Astrocyte (in vitro differentiated cells and primary cell): ENCODE measurements at places on chromosomes 16 and 17. TPM values are rescaled to one million over a fixed set of nuclear protein-coding genes. Genes with fewer than 3 reads are reported as not detected.

- peak; percentile 14 for DNase-seq
Observed at GRCh38 chr17:17645961-17646360, 35.3 kb upstream of the RAI1 start.

DNA sequence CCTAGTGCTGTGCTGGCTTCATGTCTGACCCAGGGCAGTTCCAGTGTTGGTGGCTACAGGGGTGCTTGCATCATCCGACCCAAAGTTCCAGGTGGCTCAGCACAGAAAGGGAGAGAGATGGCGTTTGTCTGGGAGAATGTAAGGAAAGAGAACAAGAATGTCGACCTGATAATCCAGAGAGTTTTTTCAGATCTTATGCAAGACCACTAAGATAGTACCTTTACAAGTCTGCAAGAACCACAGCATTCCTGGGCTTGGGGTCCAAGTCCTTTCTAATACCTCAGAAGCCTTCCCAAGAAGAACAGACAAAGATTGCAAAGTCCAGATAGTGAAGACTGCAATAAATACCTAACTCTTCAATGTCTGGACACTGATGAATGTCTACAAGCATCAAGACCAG lies 363.0 kb upstream of the TOM1L1 start:
- DNase-seq, result no peak

Gene MILR1
- 0.91 and 1.9 TPM in 2 replicates for total RNA-seq

DNA sequence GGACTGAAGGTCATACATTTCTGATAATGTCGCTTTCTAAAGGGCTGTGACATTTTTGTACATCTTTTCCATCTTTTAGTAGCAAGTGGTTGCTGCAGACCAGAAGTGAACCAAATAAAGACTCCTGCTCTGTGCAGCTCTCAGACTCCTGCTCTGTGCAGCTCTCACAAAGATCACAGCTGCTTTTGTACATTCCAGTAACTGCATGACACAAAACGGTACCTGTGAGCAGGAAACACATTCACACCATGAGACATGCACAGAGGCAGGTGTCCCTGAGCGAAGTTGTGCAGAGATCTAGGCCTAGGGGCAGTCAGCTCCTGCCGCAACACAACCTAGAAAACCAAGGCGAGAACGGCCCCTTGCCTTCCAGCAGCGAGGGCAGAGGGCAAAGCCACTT lies 67.5 kb downstream of the KLHDC4 start:
- no peak for DNase-seq

GRCh38 chr17:80980397-80981061 lies 11.1 kb upstream of the CHMP6 start:
- DNase-seq, result peak; percentile 51

GRCh38 chr17:4301066-4301465 lies 37.3 kb upstream of the ANKFY1 start:
- no peak for DNase-seq

- no peak for DNase-seq
Observed at GRCh38 chr17:21525464-21526130, 149.4 kb downstream of the KCNJ12 start.

GRCh38 chr16:77282345-77282744 lies 83.1 kb downstream of the SYCE1L start:
- DNase-seq, result no peak

DNA sequence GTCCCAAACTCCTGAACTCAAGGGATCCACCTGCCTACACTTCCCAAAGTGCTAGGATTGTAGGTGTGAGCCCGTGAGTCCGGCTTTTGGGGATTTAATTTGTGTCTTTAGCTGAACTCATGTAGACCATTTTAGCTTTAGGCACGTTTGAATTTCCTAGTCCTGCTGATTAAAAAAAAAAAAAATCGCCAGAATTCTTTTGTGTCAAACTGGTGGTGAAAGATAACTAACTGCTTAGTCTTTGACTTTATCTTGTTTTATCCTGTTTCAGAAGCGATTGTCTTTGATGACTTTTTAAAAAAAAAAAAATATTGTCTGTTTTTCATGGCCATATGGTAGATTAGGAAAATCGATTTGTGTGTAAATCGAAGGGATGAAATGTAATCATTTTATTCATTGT lies 2.6 kb downstream of the RABEP1 start:
- DNase-seq, result no peak

- peak; percentile 72 for DNase-seq
Observed at GRCh38 chr16:50360033-50360778, 8.6 kb downstream of the BRD7 start.

GRCh38 chr16:24041834-24042631 lies 206.2 kb downstream of the PRKCB start:
- peak; percentile 14 for DNase-seq

DNA sequence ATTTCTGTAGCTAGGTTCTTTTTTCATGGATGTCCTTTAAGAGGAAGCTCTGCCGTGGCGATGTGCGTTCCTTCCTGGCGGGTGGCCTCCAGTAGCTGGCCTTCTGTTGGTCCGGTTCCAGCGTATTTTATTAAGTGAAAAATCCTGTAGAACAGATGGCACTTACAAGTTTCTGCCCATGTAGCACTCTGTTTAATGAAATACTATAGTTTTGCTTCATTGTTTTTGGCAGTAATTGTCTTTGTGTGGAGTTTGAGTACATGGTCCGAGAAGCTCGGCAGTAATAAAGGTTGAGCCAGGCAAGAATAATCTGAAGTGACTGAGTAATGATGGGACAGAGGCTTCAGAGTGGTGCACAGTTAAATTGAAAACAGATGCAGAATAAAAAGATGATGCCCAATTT lies 20.4 kb downstream of the USP10 start:
- DNase-seq, result no peak

DNA sequence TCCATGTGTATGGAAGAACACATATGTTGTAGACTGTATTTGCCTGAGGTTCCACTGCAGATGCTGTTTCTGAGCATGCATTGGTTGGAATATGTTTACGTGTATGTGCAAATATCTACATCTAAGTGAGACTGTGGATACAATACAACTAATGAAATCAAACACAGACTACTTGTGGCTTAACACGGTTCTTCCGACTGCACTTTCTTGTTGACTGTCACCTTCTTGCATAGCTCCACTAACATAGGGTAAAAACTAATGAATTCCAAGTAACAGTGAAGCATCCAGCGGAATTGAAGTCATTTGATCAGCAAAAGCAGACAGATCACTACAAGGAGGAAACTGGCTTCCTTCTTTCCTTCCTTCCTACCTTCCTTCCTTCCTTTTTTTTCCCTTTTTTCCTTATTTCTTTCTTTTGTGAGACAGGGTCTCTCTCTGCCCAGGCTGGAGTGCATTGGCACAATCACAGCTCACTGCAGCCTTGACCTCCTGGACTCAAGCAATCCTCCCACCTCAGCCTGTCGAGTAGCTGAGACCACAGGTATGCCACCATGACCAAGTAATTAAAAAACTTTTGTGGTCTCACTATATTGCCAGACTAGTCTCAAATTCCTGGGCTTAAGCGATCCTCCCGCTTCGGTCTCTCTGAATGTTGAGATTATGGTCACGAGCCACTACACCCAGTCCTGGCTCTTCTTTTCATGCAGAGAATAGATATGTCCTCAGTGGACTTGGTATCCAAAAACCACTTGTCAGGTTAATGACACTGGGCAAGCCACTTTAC lies 22.0 kb upstream of the CCL1 start:
- no peak for DNase-seq

GRCh38 chr16:85398688-85399582 lies 214.2 kb upstream of the GSE1 start:
- DNase-seq, result no peak

- no peak for DNase-seq
Observed at GRCh38 chr16:30923554-30924075, at the start of gene FBXL19. TSS of gene FBXL19 (plus strand) at chr16:30923572. CDS start at chr16:30925755, 2,183 bp downstream.

- peak; percentile 83 for DNase-seq
Observed at GRCh38 chr17:76353599-76354316, at the start of gene PRPSAP1. TSS of gene PRPSAP1 (minus strand) at chr17:76353916. CDS start at chr17:76353703, 213 bp downstream.

Gene DPEP1
- total RNA-seq, result 0.11 and 0.22 TPM in 2 replicates

DNA sequence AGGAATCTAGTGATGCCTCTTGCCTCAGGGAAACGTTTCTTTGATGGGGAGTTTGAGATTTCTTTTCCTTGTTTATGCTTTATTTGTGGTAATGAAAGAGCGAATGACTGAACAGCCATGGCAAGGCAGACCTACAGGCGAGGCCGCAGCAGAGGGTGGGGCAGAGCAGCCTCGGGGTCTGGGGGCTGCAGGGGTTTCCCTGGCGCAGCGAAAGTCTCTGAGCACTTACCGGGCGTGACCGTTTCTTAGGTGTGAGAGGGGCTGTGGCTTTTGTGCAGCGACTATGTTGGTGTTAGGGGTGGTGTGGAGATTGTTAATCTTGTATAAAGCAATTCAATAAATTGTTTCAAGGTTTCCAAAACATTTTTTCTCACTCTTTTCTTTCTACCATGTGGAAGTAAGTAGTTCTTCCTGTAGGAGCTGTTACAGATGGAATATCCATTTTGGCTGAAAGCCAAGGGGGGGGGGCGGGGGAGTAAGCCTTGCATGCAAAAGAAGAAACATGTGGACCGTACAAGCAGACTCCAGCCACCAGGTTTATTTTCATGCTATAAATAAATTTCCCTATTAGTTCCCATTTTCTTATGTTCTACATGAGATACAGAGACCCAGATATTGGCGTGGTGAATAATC lies 34.8 kb downstream of the UBN1 start:
- DNase-seq, result no peak

DNA sequence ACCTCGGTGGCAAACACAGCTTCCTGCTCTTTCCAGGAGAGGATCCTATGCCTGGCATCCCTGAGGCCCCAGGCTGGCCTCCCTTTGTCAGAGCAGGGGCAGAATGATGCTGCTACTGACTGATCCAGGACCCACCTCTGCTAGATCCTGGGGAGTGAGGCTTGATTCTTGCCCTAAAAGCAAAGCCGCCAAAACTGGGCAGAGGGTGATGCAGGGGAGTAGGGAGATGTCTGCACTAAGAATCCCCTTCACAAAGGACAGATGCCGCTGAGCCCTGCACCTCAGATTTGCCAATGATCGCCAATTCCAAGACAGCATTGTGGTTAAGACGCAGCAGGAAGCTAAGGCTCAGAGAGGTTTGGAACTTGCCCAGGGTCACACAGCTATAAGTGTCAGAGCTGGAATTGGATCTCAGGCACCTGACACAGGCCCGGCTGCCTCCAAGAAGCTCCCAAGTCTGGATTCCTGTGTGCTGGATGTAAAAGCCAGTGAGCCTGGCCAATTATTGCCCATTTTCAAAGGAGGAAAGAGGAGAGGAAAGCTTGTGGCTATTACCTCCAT lies 60.7 kb upstream of the TNRC6C start:
- no peak for DNase-seq

- DNase-seq, result no peak
Observed at GRCh38 chr16:56029026-56029425, 153.9 kb upstream of the CES5A start.

DNA sequence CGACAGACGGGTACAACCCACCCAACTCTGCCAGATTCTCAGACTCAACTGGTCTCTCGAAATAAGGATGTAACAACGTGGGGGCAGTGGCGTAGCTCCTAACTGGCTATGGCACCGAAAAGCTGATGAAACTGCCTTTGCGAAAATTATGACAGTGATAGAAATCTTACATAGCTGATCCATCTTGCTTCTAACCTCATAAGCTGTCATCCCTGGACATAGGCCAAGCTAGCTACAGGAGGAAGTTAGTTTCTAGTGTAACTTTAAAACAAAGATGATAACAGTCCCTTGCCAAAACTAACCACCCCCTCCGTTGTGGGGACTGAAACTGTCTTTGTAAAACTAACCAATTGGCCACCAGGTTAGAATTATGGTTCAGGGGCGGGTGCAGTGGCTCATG lies 220.1 kb downstream of the SLC39A11 start:
- no peak for DNase-seq

Gene TPSAB1
- total RNA-seq, result not detected in 2 replicates

GRCh38 chr16:67804853-67805542 lies 1.4 kb downstream of the RANBP10 start:
- no peak for DNase-seq

Gene RABEP2
- 18.6 and 19.4 TPM in 2 replicates for total RNA-seq

GRCh38 chr16:74622005-74622404 lies 15.1 kb upstream of the GLG1 start:
- DNase-seq, result no peak

DNA sequence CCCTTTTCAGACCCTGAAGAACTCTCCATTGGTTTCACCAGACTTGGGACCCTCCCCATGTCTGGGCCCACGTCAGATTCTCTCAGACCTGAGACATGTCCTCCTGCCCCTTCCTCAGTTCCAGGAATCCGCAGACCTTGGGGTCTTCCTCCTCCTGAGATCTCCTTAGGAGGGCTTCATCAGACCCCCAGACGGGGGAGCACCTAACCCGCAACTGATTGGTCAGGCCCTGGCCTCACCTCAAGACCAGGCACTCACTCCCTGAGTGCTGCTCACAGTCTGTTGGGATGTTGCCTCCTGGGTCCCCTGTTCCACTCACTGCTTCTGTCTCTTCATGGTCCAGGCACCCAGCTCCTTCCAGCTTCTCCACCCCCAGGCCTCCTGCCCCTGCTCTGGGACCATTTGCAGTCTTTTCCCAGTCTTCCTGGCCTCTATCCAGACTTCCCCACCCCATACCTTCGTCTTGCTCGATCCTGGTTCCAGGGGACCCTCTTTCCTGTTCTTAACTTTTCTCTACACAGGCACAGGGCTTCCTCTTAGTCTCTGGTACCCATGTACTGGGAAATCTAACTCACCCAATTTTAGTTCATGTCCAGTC lies 1.2 kb downstream of the GID4 start:
- no peak for DNase-seq

- DNase-seq, result peak; percentile 26
Observed at GRCh38 chr16:71693164-71693563, 31.3 kb downstream of the PHLPP2 start.

Gene ALOXE3
- total RNA-seq, result 0.17 and 0.82 TPM in 2 replicates

Gene SCARF1
- total RNA-seq, result 2.9 and 3.9 TPM in 2 replicates

Gene METTL2A
- total RNA-seq, result 20.1 and 20.9 TPM in 2 replicates

Gene CORO6
- total RNA-seq, result 8.9 and 9.5 TPM in 2 replicates

- no peak for DNase-seq
Observed at GRCh38 chr16:70302745-70303144, 3.8 kb downstream of the DDX19B start.

Gene GLIS2
- 16.5 and 18.9 TPM in 2 replicates for total RNA-seq

DNA sequence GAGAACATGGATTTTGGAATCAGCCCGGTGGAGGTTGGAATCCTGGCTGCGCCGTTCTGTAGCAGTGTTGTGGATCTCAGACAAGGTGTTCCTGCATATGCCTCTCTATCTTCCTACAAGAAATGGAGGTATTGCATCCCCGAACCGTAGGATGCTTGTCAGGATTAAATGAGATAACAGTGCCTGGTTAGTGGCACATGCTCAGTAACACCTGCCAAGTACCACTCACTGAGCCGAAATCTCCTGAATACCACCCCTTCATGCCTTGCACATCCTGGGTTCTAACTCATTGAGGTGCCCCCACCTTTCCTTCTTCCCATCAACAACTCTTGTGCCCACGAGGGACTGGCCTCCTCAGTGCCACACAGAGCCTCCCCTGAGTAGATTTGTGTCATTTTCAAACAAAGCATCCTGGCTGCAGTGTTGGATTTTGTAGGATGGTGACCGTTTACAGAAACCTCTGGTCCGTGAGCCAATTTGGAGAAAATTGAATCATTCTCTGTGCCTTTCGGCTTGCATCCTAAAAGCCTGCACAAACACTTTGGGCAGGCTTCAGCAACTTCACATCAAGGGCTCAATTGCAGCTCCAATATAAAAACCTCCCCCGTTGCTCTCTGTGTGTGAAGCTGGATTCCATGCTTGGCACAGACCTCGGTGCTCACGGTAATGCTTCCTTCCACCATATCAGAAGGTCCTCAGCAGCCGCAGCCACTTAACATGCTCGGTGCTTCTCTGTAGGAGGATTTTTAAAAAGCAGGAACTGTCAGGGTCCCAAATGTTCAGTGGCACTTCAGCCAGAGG lies 84.2 kb downstream of the WWOX start:
- no peak for DNase-seq

Gene IGSF6
- not detected in 2 replicates for total RNA-seq

- no peak for DNase-seq
Observed at GRCh38 chr16:61579195-61579594, 457.0 kb downstream of the CDH8 start.

Gene RECQL5
- 24.6 and 25.9 TPM in 2 replicates for total RNA-seq

Gene SMTNL2
- 0.18 and 0.26 TPM in 2 replicates for total RNA-seq
